ENCODE measurements at places on chromosomes 4 and X. TPM values are rescaled to one million over a fixed set of nuclear protein-coding genes. Genes with fewer than 3 reads are reported as not detected.

Gene USP17L17
- polyA plus RNA-seq: not detected

Gene ARMCX1
- polyA plus RNA-seq: 18.9 TPM

Gene FAM193A
- 5.5 TPM for polyA plus RNA-seq

Gene ADH1C
- 0.13 TPM for polyA plus RNA-seq

Gene BEND2
- not detected for polyA plus RNA-seq

Gene KIAA1210
- polyA plus RNA-seq: not detected

Gene FMR1NB
- not detected for polyA plus RNA-seq

Gene CENPI
- polyA plus RNA-seq: 8.5 TPM

Data from BJ (cell line).